ENCODE measurements at places on chromosomes 6 and 20.

GRCh38 chr20:18729231-18729825, 84.3 kb upstream of the SCP2D1 start:
- DNase-seq = no peak

DNA sequence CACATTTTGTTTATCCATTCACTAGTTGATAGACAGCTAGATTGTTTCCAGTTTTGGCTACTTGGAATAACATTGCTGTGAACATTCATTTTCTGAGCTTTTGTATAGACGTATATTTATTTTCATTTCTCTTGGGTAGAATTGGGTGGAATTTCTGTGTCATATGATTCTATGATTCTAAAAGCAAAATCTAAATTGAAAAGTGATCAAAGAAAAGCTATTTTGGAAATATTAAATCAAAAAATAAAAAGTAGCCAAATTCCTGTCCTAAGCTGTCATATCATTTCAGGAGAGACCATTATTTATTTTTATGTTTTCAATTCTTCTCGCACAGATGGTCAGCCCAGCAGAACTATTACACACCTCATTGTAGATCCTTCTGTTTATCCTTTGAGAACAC, 229.2 kb downstream of the COL12A1 start:
- no peak for DNase-seq

- DNase-seq = no peak
These were observed 835.4 kb downstream of the MAFB start for GRCh38 chr20:39853636-39854035.

DNA sequence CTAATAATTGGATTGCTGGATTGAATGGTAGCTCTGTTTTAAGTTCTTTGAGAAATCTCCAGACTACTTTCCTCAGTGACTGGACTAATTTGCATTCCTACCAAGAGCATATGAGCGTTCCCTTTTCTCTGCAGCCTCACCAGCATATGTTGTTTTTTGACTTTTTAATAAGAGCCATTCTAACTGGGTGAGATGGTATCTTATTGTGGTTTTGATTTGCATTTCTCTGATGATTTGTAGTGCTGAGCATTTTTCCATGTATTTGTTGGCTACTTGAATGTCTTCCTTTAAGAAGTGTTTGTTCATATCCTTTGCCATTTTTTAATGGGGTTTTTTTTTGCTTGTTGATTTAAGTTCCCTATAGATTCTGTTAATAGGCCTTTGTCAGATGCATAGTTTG, 94.7 kb upstream of the AHI1 start:
- no peak for DNase-seq

- no peak for DNase-seq
These were observed 387.5 kb downstream of the HACE1 start for GRCh38 chr6:104472021-104472901.

GRCh38 chr20:2749951-2750490, 50.4 kb downstream of the CPXM1 start:
- DNase-seq = no peak

- no peak for DNase-seq
These were observed 26.0 kb upstream of the CLVS2 start for GRCh38 chr6:122969999-122970533.

DNA sequence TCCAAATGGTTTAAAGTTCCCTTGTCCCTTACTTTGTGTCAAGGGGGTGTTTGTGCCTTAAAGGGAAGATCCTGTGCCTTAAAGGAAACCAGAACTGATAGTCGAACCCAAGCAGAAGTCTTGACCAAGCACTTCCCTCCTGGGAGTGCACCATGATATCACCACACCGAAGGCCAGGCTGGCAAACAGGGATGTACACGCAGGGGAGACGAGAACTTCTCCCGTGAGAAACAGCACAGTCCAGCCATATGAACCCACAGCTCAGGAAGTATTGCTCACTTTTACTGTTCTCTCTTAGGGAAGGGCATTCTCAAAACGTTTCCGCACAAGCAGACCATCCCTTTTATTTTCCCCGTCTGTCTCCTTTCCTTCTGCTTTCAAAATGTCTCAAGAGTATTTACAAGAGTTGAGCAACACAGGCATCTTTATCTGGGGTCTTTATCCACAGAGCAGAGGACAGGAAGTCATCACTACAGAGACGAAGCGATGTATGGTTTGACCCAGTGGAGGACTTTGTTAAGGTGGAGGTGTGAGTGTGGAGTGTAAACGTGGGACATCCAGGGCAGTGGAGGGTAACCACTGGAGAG, 12.8 kb upstream of the SERPINB1 start:
- no peak for DNase-seq

GRCh38 chr6:125850361-125850760, 59.6 kb downstream of the NCOA7 start:
- DNase-seq = no peak

- no peak for DNase-seq
These were observed 11.9 kb downstream of the CCDC167 start for GRCh38 chr6:37487591-37488380.

DNA sequence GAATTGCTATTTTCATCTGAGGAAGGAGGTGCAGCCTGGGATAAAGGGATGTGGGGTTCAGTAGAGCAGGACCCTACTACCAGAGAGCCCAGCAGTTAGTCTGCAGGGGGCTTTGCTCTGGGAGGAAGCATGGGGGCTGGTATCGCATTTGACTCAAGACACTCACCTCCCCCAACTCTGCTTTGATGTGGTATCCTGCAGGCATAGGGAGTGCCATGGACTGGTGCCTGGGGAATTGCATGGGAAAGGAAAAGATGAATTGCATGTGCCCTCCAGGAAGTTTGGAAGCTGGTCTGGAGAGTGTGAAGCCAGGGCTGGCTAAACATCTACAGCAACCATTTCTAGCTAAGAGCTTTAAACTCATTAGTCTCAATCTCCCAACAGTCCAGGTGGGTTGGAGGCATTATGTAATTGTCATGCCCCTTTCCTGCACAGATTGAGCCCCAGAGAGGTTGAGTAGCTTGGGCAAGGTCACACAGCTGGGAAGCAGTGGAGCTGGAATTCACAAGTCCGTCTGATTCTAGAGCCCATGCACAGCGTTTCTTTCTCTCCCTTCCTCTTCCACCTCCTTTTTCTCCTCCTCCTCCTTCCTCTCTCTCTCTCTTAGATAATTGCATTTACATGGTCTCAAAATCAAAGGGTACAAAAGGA, 26.2 kb upstream of the PNPLA1 start:
- DNase-seq = no peak

DNA sequence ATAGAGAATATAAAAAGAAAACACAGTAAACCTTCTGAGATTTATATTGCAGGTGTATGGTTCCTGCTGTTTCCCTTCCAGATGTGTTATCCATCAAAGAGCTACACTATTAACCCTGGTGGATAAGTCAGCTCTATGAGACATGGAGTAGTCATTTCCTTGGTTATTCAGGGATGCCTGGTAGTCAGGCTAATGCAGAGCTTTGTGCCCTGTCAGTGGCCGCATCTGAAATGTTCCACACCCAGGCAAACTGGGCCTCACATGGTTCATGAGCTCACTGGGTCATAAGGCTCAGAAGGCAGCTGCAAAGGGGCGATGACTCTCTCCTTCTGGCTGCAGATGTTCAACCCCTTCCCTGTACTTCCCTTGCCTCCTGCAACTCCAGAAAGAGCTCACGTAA, 473.6 kb downstream of the EPHA7 start:
- no peak for DNase-seq

DNA sequence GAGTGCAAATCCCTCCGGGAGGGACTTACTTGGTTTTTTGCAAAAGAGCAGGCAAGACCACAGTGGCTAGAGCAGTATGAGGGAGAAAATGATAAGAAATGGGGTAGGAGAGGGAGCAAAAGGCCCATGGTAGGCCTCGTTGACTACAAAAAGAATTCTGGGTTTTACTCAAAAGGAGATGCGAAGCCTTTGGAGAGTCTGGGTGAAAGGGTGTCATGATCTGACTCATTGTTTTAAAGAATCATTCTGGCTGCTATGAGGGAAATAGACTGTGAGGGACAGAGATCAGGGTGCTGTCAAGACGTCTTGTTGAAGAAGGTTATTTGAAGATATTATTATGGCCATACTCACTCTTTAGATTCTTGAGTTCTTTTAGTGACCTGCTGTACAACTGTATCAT, 13.0 kb downstream of the TBC1D32 start:
- no peak for DNase-seq

- no peak for DNase-seq
These were observed 303 bp downstream of the ILRUN start for GRCh38 chr6:34696189-34696738.

- no peak for DNase-seq
These were observed 15.4 kb downstream of the PEDS1 start for GRCh38 chr20:50138120-50138478.

GRCh38 chr20:14445310-14445709, 107.9 kb upstream of the FLRT3 start:
- no peak for DNase-seq

GRCh38 chr6:36967757-36968156, 13.2 kb downstream of the PI16 start:
- DNase-seq = no peak

DNA sequence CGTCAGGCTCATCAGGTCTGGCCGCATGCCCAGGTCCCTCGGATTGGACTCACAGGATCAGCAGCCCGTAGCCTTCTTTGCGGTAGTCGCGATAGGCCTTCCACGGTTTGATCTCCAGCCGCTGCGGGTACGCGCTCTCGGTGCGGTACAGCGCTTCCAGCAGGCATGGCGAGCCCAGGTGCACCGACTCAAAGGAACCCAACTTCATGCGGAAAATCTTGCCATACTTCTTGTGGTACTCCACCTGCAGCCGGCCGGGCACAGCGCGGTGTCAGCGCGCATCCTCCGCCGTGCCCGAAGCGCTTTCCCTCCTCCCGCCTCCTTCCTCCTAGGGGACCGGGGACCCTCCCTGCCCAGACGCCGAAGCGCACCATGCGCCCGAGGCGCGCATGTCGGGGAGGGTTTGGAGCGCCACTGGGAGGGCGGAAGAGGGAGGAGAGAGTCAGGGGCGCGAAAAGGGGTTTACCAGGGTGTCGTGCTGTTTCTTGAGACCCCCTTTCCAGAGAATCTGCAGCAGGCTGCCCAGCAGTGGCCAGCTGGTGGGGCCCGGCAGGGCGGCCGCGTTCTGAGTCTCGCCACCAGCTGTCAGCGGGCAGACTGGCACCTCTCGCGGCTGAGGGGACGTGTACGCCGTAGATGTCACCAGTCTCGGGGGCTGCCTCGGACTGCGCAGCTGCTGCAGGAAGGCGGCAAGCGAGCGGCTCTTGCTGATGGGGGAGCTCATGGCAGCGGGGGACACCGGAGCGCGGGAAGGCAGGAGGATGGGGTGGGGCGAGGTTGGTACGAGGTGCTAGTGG, 732 bp downstream of the CYP24A1 start:
- no peak for DNase-seq

DNA sequence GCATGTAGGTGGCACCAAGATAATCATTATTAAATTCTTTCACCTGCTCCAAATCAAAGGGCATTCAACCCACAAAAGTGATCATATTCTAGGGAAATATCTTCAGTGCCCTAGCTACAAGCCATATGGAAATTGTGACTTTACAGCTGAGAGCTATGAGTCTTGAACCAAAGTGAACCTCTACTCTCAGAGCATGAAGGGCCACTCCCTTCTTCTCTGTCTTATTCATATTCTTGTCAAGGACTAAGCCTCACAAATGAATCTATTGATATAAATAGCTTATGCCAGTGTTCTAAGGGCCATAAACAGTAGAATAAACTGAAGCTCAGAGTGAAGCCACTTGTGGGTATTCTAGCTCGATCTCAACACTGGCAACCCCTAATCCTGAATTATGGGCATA, 29.6 kb downstream of the SPINT4 start:
- no peak for DNase-seq

GRCh38 chr6:111192911-111193555, 105.7 kb downstream of the SLC16A10 start:
- DNase-seq = no peak
